ENCODE measurements at places on chromosomes 12 and 14.
A peak's percentile ranks its signal among the peaks of the same experiment; 100 is the strongest.

- peak; percentile 48 for DNase-seq
Observed at GRCh38 chr12:24778486-24779304, 170.2 kb downstream of the BCAT1 start.

GRCh38 chr12:66516133-66516532 lies 162.7 kb downstream of the GRIP1 start:
- no peak for DNase-seq

DNA sequence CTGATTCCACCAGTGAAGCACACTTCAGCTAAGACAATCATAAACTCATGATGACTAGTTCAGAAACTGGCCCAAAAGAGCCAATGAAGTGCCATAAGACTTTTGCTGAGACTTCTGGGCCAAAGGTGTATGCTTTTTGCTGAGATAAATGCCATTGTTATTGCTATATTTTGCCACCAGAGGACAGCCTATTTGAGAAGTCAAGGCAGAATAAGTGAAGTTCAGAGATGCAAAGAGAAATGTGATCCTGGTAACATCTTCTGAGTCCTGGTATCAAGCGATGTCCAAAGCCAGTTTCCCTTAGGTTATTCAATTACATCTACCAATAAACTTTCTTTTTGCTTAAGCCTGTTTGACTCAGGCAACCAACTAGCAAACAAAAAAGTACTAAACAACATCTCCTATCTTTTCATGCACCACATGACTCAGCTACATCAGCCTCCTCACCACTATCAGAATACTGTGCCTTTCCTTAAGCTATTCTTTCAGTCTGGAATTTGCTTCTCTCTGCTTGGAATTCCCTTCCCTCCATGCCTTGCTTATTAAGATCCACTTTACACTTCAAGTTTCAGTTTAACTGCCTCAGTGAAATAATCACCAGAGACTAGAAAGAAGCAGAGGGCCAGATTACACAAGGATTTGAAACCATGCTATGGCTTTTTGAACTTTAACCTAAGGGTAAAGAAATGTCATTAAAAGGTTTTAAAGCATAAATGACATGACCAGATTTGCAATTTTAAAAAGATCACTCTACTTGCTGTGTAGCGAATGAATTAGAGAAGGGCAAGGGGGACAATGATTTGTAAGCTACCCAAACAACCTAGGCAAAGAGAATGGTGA lies 14.0 kb downstream of the CRY1 start:
- peak; percentile 17 for DNase-seq

- DNase-seq, result peak; percentile 28
Observed at GRCh38 chr12:132886529-132887477, 602 bp downstream of the CHFR start.

- no peak for DNase-seq
Observed at GRCh38 chr12:95413576-95413975, 60.4 kb upstream of the METAP2 start.

DNA sequence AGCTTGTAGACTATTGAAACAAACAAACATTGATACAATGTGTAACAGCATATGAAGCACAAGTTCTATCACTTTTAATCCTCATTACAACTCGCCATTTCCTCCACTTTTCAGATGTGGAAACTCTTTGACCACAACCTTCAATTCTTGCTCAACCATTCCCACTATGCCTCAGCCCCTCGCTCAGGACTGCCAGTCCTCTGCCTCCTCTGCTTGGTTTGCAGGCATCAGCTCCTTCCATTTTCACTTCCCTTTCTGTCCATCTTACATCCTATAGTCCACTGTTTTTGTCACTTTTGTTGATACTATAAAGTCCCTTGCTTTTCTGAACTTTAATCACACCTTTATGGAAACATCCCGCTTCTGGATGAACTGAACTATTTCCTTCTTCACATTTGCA lies 28.2 kb upstream of the CD27 start:
- DNase-seq, result peak; percentile 86

- no peak for DNase-seq
Observed at GRCh38 chr12:19515179-19515578, 75.9 kb downstream of the AEBP2 start.

- DNase-seq, result no peak
Observed at GRCh38 chr12:123238961-123239360, 5.7 kb downstream of the MTRFR start.

GRCh38 chr12:112010415-112011344 lies 2.3 kb downstream of the TMEM116 start:
- no peak for DNase-seq

- DNase-seq, result no peak
Observed at GRCh38 chr14:27613102-27613501, 1015.3 kb upstream of the NOVA1 start.

DNA sequence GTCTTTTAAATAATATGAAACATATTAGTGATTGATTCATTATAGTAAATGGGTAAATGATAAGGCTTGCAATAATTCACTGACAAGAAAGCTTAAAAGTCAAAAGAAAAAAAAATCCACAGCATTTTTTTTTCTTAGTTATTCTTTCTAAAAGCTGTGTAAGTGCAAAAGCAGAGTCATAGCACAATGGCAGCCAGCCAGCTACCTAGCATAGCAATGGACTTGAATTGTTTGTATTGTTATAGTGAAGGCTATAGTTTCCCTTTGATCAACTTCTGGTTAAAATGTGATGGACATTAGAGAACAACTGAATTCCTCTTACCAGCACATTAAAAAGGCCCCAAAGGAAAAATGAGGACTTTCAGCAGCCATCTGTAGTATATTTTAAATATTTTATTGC lies 232.1 kb downstream of the NAV3 start:
- no peak for DNase-seq
